ENCODE measurements at places on chromosomes 5 and 9.

- no peak for DNase-seq
These were observed at the start of gene CAVIN4 for GRCh38 chr9:100577776-100578448. Gene CAVIN4, plus strand, starts transcription at chr9:100578079. Its CDS starts 65 bp downstream, at chr9:100578144.

- no peak for DNase-seq
These were observed 76.3 kb downstream of the EFNA5 start for GRCh38 chr5:107594253-107595045.

GRCh38 chr9:91141407-91141965, 220.2 kb downstream of the AUH start:
- no peak for DNase-seq

GRCh38 chr9:84779883-84780282, 110.4 kb downstream of the NTRK2 start:
- DNase-seq = no peak

DNA sequence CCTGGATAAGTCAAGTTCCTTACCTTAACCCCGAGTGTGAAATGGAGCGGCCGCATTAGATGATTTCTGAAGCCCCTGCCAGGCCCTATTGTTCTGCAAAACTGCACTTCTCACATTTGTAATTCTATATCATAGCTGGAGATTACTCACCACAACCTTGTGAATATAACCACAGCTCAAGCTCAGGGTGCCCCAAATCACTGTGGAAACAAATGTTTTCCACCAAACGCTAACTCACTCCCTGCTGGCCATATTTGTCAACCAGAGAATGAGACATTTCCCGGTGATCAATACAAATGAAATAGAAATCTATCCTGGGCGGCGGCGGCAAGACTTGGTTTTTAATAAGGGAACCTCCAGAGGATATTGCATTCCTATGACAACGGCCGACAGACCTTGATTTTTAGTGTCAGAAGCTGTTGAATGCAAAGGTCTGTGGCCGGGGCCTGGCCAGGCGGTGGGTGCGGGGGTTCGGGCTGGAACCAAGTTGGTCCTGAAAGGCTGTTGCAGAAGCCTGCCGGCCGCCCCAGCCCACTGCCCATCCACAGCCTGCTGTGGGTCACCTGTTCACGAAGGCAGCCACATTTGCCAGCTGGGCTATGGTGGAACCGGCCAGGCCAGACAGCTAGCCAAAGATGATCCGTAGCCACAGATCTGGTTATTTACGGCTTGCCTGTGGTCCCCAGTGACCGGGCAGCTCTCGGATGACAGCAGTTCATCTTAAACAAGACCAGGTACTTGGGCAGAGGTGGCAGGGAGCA, 93.9 kb upstream of the LMX1B start:
- DNase-seq = no peak

GRCh38 chr5:33257807-33258429, 182.8 kb upstream of the TARS1 start:
- DNase-seq = no peak

DNA sequence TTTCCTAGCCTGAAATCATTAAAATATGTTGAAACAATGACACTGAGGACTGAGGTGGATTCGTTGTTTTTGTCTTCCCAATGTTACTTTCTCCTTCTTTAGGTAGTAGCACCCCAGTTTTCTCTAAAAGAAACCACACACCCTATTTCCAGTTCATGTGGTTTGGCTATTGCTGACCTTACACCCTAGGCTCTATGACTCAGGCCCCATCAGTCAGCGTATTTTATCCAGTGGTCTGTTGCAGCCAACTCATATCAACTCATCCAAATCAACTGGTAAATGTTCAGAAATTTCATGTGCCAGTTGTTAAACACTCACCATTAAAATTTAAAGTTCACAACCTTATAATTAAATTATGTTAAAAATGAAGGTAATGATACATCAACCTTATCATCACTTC, 44.6 kb upstream of the NFIB start:
- DNase-seq = no peak

All from WTC11 (cell line).